ENCODE measurements at places on chromosomes 16 and 17.

DNA sequence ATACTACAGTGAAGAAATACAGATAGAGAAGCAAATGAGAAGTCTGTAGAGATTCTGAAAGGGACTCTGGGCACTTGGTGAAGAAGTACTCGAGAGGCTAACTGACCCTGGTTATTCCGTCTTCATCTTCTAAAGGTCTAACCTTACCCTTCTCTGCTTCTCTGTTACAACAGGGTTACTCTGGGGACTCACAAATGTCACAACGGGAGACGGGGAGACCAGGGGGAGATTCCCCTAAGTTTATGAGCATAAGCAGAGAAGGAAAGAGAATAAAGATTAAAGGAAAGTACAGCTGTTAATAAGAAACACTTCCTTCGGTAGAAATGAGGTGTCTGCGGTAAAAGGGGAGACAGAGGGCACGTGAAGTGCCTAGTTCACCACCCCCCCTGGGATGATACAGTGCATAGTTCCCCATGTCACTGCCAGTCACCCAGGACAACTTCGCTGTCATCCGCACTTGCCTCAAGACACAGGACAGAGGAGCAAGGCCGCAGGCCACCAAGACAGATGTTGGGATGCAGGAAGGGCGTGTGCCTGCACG, 75.2 kb upstream of the TRAP1 start:
- DNase-seq, result no peak

GRCh38 chr16:81748476-81749198, 30.5 kb upstream of the PLCG2 start:
- peak; percentile 39 for DNase-seq

DNA sequence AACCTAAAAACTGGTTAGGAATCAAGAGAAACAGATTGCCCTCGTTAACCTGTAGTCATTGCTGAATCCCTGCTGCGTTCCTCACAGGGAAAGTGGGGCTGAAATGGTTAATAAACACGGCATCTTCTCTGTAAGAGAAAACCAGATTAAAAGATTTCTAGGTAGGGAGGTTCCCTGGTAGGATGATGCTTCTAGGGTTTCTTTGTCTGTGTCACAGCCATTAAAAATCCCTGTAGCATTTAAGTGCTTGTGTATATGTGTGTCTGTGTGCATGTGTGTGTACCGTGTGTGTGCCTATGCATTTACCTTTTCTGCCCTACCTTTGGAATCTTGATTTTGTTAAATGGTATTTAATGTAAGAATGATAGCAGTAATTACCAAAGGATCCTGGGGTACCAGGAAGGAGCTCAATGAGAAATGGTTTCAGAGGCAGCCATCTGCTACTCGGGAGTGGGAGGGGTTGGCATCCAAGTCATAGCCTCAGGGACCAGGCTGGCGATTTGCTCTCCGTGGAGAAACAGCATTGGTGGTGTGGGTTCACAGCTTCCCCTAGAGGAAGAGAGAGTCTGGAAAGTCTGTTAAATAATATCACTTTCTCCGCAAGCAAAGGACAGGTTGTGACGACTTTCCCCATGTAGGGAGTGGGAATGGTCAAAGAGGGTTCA, 177.1 kb downstream of the HS3ST4 start:
- DNase-seq, result no peak

DNA sequence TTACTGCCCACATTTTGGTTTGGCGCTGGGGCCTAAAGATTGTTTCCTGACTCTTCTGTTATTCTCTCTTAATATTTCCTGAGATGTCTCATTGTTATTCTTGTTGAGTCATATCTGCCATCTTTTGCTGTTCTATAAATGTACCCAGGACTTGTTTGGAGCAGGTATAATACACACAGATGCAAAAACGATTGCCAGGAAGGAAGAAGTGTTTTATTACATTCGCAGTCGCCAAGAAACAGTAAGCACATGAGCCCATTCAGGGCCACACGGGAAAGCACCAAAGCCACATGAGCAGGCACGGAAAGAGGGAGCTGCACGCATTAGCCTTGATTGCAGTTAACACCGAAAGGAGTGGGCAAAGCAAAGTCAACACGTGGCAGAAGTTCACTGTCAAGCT, 70.2 kb downstream of the ARHGAP44 start:
- no peak for DNase-seq

DNA sequence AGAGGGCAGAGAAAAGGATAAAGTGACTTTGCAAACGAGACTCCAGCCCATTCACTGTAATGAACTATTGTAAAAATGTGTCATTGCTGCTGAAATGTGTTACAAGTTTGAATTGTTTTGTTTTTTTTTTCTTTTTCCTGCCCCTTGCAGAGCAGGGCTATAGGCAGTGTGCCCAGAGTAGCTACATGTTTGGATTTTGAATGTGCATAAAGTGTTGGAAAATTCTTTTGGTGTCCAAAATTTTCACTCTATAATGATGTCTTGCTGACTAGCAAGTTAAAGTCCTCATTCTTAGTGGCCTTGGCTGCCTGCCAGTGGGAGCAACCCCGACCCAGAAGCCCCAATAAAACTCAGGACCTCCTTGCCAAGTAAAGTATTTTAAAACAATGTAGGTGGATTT, 66.5 kb downstream of the IGF2BP1 start:
- no peak for DNase-seq

- no peak for DNase-seq
These were observed 40.6 kb downstream of the GOSR1 start for GRCh38 chr17:30517786-30518185.

GRCh38 chr17:12391468-12391867, 274.2 kb upstream of the MYOCD start:
- no peak for DNase-seq

DNA sequence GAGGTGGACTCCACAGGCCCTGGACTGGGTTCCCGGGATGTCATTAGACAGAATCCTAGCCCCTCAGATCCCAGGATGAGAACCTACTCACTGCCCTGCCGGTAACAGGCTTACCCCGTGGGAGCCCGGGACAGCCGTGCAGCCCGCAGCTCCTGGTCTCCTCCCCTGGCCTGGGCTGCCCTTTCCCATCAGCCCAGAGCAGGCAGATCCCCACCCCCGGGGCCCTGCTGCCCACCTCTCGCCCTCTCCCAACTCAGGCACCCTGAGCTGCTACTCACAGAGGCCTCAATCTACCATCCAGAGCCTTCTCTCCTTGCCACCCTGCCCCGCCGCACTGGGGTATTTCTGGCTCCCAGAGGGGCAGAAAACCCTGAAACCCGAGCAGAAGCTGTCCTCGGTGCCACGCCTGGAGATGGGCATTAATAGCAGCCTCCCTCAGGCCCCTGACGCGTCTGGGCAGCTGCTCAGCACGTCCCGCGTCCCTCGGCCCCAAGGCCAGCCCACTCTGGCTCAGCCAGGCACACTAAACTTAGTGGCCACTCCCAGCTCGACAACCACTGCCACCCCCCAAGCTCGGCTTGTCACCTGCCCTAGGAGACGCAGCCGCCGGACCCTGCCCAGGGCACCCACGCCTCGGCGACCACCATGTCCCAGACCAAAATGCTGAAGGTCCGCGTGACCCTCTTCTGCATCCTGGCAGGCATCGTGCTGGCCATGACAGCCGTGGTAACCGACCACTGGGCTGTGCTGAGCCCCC, at the start of gene CACNG1:
CACNG1 (plus strand) TSS at position 539 of the 757 bp plus-strand sequence; CDS start at position 646, 107 bp downstream.
- no peak for DNase-seq

DNA sequence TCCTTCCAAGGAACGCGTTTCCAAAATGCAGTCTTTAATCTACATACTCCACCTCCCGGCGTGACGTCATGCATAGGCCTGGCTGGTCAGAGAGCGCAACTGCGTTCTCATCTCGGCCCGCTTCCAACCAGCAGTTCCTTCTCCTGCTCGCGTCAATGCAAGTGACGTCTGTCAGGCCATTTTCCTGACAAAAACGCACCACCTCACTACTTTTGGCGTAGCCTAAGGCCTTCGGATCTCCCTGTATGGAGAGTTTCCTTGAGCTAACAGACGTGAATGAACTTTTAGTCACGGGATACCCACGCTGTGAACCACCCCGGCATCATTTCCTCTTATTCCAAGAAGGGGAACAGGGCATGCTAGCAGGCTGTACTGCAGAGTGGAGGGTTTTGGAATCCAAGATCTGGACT, 25.0 kb downstream of the TEX14 start:
- peak; percentile 50 for DNase-seq

GRCh38 chr17:65627891-65628643, 66.6 kb upstream of the AXIN2 start:
- no peak for DNase-seq

- DNase-seq, result no peak
These were observed 45.2 kb downstream of the SLC6A2 start for GRCh38 chr16:55700961-55701360.

GRCh38 chr17:63543822-63544420, 6.4 kb upstream of the DCAF7 start:
- DNase-seq, result no peak

DNA sequence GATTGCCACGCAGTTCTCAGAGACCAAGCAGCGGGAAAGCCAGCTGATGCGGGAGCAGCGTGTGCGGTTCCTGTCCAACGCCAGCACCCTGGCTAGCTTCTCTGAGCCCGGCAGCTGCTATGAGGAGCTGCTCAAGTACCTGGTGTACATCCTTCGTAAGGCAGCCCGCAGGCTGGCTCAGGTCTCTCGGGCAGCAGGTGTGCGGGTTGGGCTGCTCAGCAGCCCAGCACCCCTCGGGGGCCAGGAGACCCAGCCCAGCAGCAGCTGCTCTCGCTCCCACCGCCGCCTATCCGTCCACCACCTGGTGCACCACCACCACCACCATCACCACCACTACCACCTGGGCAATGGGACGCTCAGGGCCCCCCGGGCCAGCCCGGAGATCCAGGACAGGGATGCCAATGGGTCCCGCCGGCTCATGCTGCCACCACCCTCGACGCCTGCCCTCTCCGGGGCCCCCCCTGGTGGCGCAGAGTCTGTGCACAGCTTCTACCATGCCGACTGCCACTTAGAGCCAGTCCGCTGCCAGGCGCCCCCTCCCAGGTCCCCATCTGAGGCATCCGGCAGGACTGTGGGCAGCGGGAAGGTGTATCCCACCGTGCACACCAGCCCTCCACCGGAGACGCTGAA, 15.2 kb downstream of the CACNA1G start:
- DNase-seq, result no peak

DNA sequence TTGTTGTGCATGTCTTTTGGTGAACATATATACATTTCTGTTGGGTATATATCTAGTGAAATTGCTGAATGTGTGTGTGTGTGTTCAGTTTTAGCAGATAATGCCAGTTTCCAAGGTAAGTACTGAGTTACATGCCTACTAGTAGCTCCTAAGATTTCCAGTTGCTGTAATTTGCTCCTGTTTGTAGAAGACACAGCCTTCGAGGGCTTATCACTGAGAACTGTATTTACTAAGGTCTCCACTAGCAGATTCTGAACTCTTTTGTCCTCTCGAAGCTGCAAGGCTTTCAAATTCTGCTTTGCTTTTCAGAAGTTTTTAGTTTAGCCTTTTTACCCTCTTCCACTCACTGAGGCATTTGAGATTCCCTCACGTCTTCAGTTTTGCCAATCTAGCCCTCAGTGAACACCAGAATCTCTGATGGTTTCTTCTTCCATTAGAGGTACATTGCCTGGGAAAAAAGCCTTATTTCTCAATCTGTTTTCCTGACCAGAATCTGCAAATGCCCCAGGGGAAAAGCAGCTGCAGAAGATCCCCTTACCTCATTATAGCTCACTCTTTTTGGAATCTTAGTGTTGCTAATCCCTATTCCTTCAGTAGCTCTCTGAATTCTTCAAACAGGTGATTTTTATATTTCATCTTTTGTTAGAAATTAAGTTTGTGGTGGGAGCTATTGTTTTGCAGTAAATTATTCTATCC, 52.9 kb downstream of the NF1 start:
- DNase-seq, result no peak

- no peak for DNase-seq
These were observed 3.4 kb downstream of the KRT36 start for GRCh38 chr17:41486316-41486715.

- peak; percentile 44 for DNase-seq
These were observed 228.5 kb upstream of the PMFBP1 start for GRCh38 chr16:72400257-72401083.

DNA sequence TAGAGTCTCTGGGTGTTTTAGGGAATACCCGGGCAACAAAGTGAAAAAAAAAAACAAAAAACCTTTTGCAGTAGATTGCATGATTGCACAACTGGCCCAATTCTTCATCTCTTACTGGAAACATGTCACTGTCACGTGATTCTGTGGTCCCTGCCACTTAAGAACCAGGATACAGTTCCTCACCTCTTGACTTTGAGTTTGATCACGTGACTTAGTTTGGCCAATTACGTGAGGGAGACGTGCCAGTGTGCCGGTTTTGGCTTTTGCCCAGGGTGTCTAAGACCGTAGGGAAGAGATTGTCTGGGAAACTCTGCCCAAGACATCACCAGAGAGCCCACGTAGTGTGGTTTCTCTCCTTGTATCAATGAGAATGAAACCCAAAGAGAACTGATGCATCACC, 88.7 kb downstream of the GRIN2A start:
- DNase-seq, result no peak

DNA sequence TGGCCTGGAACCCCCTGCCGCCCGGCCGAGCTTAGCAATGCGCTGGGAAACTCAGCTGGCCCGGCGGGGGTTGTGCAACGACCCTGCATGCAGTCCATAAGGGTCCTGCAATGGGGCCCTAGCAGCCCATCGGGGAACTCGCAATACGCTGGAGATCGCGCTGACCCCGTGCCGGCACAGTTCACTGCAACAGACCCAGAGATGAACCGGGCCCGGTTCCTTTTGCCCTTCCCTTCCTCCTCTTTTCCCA, 375 bp downstream of the SLC25A11 start:
- DNase-seq, result no peak

DNA sequence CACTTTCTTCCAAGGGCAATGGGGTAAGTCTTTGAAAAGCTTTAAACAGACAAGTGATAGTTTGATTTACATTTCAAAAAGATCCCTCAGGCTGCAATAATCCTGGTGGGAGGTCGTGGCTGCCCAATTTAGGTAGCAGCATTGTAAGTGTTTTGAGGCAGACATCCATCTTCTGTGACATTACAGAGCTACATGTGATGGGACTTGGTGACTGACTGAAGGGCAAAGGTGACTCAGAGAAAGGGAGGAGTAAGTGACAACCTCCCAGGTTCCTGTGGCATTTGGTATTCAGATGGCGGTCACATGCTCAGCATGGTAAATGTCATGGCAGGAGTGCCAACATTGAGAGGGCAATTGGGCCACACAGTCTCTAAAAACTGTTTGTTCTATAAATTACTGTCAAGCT, 26.5 kb downstream of the STAT3 start:
- DNase-seq, result peak; percentile 61

- DNase-seq, result no peak
These were observed 57.9 kb downstream of the AKAP1 start for GRCh38 chr17:57142925-57143324.

DNA sequence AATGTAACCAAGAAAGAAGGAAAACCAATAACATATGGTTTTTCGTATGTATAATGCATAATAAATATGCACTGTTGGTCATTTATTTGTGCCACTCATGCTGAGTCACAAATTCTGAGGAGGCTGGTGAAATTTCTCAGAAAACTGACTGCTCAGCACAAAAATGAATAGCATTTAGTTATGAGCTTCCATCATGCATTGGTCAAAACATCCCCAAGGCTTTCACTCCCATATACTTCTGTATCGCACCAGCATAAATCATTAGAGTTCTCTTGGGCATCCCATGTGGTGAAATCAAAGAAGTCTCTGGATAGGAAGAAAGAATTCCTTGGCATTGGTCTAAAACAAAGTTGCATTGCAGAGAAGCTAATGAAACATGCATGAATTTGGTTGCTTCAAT, 785.6 kb upstream of the CDH8 start:
- DNase-seq, result no peak
